ENCODE measurements at places on chromosomes 6 and 20.

DNA sequence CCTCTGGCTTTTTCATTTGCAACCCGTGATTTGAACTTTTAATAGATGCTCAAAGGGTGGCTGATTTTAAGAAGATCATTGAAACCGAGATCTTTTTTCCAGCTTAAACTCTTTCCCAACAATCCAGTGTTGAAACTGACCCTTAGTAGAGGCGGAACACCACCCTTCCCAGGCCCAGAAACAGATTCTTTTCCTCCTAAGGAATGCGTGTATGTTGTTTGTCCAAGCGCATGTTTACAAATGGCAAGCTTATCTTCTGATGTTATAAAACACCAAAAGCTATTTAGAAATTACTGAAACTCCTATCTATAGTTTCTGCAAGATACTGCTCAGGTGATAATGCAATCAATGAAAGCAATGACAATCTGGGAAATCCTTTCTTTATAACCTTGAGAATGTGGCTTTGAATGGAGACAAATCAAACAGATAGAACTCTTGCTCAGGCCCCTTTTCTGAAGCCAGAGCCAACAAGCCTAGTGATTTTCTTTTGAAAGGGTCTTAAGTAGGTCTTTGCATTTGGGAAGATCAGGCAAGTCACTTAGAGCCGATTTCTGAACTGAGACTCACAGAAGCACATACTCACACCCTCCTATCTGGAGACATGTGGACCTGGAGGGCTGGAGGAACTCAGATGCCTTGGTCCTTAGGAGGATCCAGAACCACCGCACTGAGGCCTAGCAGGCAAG is 9.1 kb downstream of the BANF2 start:
- no peak for DNase-seq

GRCh38 chr6:137092018-137092417 is 47.3 kb upstream of the IL20RA start:
- DNase-seq, result no peak

- DNase-seq, result no peak
Observed at GRCh38 chr20:34189572-34190163, 51.6 kb upstream of the ASIP start.

- no peak for DNase-seq
Observed at GRCh38 chr6:35713006-35713767, 23.6 kb upstream of the ARMC12 start.

- no peak for DNase-seq
Observed at GRCh38 chr6:139407718-139408222, 33.3 kb upstream of the CITED2 start.

- no peak for DNase-seq
Observed at GRCh38 chr6:33995309-33996119, 150.4 kb downstream of the GRM4 start.

GRCh38 chr6:150930841-150931240 is 65.3 kb downstream of the MTHFD1L start:
- no peak for DNase-seq

DNA sequence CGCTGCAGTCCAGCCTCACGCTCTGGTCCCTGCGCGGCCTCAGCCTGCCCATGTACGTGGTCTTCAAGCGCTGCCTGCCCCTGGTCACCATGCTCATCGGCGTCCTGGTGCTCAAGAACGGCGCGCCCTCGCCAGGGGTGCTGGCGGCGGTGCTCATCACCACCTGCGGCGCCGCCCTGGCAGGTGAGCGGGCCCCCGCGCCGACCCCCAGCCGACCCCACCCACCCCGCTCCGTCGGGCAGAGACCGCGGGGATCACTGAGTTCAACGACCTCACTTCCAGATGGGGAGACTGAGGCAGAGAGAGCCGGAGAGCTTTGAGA is 545 bp downstream of the SLC35D3 start:
- no peak for DNase-seq

DNA sequence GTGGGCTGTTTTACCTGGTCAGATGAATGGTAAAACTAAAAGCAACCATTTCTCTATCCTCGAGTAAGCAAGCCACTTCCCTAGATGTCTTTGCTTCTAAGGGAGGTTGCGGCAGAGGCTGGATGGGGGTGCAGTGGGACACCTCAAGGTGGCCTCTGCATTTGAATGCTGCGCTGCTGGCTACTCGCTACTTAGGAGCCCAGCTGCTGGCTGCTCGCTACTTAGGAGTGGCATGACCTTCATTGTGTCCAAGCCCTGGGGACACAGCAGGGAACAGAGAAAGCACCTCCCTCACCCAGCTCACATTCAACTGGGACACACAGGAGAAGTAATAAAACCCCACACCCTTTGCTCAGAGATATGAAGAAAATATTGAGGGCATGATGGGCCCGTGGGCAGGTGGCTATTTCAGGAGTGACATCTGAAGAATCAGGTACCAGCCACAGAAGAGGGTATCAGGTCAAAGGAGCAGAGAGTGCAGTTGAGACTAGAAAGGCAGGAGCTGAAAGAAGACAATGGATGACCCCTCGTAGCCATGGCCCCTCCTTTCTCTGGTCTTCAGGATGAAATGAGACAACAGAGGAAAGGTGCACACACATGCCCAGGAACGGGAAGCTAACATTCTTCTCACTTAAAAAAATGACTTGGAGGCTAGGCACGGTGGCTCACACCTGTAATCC is 149.4 kb downstream of the ZMYND8 start:
- DNase-seq, result no peak

DNA sequence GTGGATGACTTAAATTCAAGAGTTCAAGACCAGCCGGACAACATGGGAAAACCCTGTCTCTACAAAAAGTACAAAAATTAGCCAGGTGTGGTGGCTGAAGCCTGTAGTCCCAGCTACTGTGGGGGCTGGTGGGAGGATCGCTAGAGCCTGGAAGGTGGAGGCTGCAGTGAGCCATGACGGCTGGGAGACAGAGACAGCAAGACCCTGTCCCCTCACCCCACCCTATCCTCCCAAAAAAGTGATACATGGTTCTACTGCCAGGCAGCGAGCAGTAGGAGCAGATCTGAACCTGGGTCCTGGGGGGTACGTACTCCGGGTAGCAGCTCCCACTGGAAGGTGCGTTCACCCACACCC is 2.2 kb downstream of the PSMA7 start:
- no peak for DNase-seq

- DNase-seq, result no peak
Observed at GRCh38 chr20:6384380-6384779, 261.6 kb upstream of the FERMT1 start.

- no peak for DNase-seq
Observed at GRCh38 chr6:36752187-36752885, 54.7 kb downstream of the RAB44 start.

- DNase-seq, result no peak
Observed at GRCh38 chr6:144144996-144145395, 5.3 kb upstream of the STX11 start.

DNA sequence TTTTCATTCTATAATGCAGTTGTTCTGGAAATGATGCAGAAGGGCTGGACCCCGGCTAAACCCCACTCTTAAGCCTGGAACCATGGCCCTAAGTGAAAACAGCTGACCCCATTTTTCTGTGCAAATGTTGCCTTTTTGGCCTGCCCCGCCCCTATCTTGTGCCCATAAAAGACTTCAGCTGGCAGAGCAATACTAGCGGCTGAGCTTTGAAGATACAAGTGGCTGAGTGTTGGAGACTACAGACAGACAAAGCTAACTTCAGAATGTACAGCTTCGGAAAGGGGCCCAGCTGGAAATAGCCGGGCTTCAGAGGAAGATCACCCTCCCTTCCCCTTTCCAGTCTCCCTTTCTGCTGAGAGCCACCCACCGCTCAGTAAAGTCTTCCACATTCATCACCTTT is 258.6 kb upstream of the SPTLC3 start:
- DNase-seq, result no peak

DNA sequence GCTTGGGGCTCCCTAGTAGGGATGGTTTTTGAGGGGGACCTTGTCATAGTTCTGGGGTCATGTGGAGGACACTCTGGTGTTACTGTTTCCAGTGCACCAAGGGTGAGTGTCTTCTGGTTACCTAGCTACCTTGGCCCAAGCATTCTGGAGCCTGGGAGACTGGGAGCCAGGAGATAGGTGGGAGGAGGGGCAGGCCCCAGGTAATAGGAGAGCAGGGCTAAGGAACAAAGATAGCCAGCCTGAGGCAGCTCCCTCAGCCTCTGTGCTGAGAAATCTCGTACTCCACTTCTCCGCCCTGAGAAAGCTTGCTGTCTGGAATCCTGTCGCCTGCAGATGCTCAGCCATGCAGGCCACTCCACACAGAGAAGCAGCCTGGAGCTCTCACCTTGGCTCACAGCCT is 8.3 kb upstream of the ENTPD6 start:
- DNase-seq, result no peak

DNA sequence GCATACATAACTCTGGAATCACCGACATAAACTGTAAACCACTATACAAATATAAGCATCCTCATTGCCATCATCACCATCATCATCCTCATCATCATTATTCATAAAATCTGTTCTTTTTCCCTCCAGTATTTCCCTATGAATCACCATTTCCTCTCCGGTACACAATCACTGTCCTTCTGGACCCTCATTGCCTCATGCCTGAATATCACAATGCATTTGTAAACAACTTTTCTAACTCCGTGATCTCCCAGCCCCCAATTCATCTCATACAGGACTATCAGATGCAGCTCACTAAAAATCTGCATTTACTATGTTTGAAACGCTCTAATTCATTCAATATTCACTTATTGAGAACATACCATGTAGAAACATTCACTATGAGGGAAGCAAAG is 339.7 kb downstream of the TBC1D32 start:
- DNase-seq, result no peak

DNA sequence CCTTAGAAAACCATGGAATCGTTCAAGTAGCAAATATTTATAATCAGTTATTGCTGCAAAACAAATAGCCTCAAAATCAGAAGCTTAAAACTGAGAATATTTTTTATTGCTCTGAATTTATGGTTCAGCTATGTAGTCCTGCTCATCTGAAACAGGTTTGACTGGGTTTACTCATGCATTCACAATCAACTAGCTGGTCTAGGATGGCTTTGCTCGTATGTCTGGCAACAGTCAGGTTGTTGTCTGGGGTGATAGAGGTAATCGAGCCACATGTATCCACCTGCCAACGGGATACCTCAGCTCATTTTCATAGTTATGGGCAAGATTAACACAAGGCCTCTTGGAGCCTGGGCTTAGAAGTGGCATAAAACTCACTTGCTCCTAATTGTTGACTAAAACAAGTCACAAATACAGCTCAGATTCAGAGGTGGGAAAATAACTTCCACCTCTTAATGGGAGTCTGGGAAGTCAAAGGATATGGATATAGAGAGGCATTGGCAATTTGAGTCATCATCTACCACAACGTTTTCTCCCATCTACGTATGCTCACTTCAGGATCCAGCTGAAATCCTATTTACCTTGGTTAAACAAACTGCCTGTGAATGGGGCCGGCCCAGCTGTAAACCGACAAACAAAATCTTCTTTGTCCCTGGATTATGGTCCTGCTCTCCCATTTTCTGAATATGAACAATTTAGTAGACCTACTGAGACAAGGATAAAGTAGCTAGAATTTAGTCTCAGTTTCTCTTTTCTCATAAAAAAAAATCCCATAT is 54.5 kb upstream of the TENT5A start:
- DNase-seq, result no peak

- no peak for DNase-seq
Observed at GRCh38 chr20:53613748-53614147, 20.1 kb upstream of the ZNF217 start.

GRCh38 chr6:132017942-132018341 is 66.8 kb upstream of the CCN2 start:
- no peak for DNase-seq

DNA sequence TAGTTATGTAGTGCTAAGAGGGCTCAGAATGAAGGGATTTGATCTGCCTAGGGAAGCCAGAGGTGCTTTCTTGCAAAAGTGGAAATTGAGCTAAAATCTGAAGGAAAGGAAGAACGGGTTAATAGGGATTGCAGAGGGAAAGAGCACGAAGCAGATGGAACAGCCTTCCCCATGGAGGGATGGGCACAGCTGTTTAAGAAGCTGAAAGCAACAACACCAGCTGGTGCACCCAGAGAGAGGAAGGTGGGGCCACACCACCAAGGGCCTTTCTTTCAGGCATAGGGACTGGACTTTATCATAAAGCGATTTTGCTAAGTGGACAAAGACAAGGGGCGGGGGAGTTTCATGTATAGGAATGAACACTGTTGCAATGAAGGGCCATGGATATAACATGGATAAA is 65.8 kb upstream of the SNRPB2 start:
- no peak for DNase-seq
